Vagina (tissue), 2 donors: ENCODE measurements at places on chromosomes 4 and X. TPM values are rescaled to one million over a fixed set of nuclear protein-coding genes. Genes with fewer than 3 reads are reported as not detected.

Gene MND1
- not detected for total RNA-seq

Gene RTL9
- not detected for total RNA-seq

Gene APOOL
- total RNA-seq = 9.3 TPM

DNA sequence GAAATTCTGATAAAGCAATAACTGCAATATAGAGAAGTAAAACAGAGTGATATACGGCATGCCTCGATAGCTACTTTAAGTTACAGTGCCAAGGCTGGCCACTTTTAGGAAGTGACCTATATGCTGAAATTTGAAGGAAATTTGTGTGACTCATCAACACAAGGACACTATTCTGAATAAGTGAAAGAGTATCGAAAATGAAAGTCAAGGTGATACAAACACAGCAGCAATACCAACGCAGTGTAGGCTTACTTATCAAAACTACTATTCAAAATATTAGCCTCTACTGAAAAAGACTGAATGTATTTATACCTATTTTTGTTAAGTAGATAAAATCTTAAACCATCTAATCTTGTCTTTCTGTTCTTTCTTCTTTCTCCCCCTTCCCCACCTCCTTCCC, 459.9 kb upstream of the GNPDA2 start:
- no peak for DNase-seq

DNA sequence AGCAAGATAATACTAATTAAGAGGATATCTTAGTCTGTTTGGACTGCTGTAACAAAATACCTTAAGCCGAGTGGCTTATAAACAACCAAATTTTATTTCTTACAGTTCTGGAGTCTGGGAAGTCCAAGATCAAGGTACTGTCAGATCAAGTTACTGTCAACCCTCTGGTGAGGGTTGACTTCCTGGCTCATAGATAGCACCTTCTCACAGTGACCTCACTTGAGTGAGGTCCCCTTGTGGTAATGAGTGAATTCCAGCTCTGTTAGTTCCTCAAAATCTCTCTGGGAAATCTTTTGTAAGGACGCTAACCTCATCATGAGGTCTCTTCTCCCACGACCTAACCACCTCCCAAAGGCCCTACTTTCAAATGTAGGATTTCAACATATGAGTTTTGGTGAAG, 36.9 kb upstream of the ADGRA3 start:
- no peak for DNase-seq

GRCh38 chr4:82833696-82834313, 35.2 kb upstream of the SCD5 start:
- no peak for DNase-seq

GRCh38 chr4:76518241-76518640, 83.2 kb downstream of the SHROOM3 start:
- no peak for DNase-seq
